Putamen (tissue), 1 donor: ENCODE measurements at places on chromosomes 6 and 20.
A peak's percentile ranks its signal among the peaks of the same experiment; 100 is the strongest.

DNA sequence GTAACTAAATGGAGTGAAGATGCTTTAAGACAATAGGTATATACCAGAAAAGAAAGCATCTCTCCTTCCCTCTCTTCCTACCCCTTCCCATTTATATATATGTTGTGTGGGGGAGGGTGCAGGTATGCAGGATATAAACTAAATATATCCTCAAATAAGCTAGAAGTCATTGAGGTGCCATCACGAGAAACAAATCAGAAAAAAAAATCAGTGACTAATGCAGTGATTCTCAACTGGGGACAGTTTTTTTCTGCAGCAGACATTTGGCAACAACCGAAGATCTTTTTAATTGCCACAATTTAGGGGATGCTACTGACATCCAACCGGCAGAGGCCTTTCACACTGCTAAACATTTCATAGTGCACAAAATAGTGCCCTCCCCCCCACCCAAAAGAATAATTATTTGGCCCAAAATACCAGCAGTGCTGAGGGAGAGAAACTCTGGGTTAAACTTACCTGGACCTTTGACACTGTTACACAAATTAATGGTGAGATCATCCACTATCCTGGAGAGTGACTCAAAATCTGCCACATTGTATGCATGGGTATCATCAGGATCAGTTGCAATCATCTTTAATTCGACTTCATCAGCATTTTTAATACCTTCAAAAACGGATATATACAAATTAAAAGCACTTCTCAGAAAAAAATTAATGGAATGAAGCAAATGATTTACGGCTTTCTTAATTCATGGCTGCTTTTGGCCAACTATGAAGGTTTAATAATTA lies 55.0 kb downstream of the COL12A1 start:
- DNase-seq, result no peak

GRCh38 chr6:31874084-31874670 lies 4.6 kb downstream of the SLC44A4 start:
- no peak for DNase-seq

DNA sequence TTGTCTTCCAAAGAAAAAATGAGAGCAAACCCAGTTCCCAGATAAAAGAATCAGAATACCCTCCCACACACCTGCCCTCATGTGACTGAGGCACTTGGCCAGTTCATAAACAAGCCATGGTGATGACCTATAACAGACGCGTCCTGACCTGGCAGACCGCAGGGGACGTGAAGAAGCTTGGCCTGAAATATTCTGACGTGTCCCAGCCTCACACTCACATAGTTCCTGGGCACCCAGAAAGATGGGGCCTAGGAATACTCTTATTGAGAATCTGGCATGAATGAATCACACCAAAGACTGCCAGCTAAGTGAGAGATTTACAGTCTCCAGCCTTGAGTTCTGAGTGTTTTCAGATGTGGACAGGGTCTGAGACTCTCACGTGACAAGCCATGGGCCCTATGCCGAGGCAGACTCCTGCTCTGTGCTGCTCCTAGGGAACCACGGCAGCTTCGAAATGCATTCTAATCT lies 17.2 kb upstream of the MAP3K4 start:
- DNase-seq, result no peak

DNA sequence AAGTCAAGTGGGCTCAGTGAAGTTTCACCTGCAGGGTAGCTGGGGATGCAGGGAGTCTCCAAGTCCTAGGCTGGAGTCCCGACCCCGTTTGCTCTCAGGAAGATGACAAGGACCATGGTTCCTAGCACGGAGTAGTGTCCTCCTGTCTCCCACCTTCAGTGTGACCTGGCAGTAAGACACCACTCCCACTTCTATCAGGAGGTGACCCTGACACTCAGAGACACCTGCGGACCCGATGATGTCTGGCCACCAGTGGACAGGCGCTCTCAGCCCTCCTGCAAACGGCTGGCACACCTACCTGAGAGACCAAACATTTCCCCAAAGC lies 1.1 kb downstream of the SOD2 start:
- DNase-seq, result peak; percentile 3

DNA sequence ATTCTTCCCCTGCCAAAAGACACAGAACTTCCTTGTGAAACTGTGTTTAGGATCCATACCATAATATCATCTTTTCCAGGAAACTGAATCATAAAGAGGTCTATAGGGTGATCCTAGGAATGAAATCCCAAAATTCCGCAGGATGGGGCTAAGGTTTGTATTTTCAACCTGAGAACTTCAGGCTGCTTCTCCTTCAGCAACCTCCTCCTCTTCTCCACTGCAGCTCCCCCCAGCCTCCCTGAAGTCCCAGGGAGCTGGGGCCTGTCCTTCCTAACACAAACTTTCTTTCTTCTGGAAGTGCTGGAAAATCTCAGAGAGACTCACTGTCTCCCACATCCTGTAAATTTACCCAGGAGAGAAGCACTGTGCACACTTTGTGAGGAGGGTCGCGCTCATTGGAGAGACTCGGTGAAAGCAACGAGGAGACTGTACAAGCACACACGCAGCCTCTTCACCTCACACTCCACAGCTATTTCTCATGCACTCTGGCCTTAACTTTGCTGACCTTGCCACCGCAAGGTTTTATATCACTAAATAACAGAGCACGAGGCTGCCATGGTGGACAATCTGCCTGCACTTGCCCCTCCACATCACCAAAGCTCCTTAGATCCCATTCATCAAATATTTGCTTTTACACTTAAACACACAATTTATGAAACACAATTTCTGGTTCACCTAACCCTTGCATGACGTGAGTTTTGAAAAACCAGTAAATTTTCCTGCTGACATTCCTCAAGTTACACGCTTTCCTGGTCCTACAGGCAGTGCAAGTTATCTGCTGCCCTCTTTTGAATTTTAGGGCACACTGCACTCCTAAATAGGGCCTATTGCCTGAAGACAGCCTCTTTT lies 14.3 kb downstream of the ID4 start:
- peak; percentile 60 for DNase-seq

GRCh38 chr20:20076297-20077065 lies 24.1 kb downstream of the CFAP61 start:
- peak; percentile 90 for DNase-seq

- no peak for DNase-seq
Measured at GRCh38 chr6:126038234-126038633, 51.9 kb downstream of the TRMT11 start.

DNA sequence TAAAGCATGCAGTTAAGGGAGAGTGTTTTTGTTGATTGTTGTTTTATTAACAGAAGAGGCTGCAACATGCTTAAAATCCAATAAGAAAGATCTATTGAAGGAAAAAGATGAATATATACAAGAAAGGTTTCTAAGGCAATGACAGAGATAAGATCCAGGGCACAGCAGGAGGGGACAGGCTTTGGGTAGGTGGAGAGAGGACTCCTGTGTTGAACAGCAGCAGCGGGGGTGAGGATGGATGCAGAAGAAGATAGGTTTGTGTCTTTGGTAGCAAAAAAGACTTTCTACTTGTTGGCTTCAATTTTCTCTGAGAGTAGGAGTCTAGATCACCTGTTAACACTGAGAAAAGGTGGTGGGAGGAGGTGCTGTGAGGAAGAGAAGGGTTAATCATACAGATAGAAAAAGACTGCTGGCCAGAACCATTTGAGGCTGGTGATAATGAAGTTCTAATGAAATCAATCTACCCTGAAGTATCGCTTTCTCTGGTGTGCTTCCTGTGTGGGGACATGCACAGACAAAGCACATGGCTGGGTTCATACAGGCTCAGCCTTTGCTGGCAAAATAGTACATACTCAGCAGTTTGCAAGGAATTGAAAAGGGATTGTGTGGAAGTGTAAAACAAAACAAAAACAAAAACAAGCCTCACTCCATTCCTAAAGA lies 17.2 kb upstream of the DST start:
- DNase-seq, result no peak

GRCh38 chr6:5389086-5389745 lies 127.9 kb downstream of the FARS2 start:
- DNase-seq, result no peak

DNA sequence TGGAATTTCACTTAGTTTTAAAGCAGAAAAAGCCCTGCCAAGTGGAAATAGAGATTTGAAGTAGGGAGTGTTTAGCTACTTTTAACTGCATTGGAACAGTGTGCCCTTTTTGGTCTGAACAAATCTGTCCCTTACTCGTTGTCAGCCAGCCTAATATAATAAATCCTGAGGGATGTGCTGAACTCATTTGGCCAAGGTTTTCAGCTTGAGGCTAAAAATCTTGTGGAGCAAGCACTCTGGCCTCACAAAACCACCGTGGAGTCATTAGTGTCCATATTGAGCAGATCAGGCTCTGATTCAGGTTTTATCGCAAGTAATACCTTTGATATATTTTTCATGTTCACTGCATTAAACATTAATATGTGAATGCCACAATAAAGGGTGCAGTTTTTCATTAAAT lies 383.5 kb downstream of the FRK start:
- DNase-seq, result no peak
